ENCODE measurements at places on chromosomes 11 and 22. TPM values are rescaled to one million over a fixed set of nuclear protein-coding genes. Genes with fewer than 3 reads are reported as not detected.

DNA sequence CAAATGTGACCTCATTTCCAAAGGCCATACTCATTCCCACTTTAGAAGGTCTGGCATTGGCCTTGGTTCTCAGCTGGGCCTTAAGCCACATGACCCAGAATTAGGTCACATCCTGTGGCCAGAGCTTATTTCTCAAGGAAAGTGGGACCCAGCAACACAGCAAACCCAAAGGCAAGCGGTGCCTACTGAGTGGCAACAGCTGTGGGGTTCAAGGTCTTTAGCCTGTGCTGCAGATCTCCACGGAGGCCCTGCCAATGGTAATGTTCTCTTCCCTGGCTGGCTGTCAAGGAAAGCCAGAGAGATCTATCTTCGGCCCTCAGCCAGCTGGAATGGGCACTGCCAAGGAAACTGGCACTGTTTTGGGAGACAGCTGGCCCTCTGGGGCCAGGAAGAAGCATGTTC lies 41.5 kb upstream of the TP53I11 start:
- DNase-seq = no peak

C11orf52 gene
- 0.18 TPM for total RNA-seq

DNA sequence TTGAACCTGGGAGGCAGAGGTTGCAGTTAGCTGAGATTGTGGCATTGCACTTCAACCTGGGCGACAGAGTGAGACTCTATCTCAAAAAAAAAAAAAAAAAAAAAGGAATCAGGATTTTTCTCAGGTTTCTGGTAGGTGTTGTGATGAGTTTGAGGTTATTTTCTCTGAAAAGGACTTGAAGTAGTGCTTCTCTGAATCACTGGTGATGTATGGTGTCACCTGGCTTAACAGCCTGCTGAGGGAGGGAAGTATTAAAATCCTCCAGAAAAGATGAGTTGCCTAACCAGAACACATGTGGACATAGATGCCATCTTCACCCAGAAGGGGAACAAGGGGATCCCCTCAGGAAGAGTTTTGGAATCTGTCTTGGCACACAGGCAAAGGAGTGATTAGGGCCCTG lies 20.1 kb downstream of the SMARCB1 start:
- no peak for DNase-seq

SLC37A2 gene
- total RNA-seq = 6.9 TPM

POU2AF3 gene
- total RNA-seq = not detected

DNA sequence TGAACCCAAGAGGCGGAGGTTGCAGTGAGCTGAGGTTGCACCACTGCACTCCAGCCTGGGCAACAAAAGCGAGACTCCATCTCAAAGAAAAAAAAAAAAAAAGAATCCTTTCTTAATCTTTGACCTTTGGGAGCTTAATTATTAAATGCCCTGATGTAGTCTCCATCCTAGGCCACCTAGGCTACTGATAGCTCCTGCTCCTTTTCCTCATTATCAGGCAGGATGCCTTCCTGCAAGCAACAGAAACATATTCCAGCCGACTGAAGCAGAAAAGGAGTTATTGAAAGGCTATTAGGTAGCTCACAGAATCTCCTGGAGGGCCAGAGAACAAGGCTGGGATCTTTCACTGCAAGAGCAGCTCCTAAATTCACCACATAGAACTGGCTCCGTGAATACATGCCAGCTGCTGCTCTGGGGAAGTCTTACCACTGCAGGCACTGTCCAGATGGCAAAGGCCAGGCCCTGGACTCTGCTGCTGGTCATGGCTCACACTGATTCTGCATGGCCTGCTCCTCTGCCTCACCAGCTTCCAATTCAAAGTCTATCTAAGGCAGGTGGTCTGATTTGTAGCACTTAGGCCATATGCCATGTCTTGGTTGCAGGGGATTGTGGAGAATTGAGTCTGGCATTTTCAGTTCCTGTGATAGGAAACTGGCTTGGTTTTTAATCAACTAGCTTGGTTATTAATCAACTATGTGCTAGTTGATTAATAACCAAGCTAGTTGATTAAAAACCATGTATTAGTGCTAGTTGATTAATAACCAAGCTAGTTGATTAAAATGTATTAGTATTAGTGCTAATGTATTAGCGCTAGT lies 26.0 kb upstream of the POLD3 start:
- no peak for DNase-seq

DNA sequence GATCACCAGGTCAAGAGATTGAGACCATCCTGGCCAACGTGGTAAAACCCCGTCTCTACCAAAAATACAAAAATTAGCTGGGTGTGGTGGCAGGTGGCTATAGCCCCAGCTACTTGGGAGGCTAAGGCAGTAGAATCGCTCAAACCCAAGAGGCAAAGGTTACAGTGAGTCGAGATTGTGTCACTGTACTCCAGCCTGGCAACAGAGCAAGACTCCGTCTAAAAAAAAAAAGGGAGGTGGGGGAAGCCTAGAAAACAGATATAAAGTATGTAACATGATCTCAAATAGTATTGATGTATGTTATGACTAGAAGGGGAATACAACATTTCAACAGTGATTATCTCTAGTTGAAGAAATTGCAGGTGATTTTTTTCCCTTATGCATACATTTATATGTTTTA lies 61.4 kb downstream of the SLC1A2 start:
- DNase-seq = no peak

GRCh38 chr11:11169715-11170351 lies 183.2 kb downstream of the CSNK2A3 start:
- DNase-seq = no peak

- no peak for DNase-seq
Observed at GRCh38 chr11:108601150-108601549, 7.6 kb upstream of the EXPH5 start.

- DNase-seq = no peak
Observed at GRCh38 chr11:102283116-102283485, 34.2 kb upstream of the BIRC3 start.

GRCh38 chr11:34327804-34328631 lies 29.8 kb downstream of the ABTB2 start:
- no peak for DNase-seq

CD3D gene
- total RNA-seq = not detected

OR51B4 gene
- not detected for total RNA-seq

RAG2 gene
- not detected for total RNA-seq

TMEM191B gene
- total RNA-seq = 0.76 TPM

GRCh38 chr11:134207538-134208239 lies 16.1 kb downstream of the NCAPD3 start:
- DNase-seq = no peak

DNA sequence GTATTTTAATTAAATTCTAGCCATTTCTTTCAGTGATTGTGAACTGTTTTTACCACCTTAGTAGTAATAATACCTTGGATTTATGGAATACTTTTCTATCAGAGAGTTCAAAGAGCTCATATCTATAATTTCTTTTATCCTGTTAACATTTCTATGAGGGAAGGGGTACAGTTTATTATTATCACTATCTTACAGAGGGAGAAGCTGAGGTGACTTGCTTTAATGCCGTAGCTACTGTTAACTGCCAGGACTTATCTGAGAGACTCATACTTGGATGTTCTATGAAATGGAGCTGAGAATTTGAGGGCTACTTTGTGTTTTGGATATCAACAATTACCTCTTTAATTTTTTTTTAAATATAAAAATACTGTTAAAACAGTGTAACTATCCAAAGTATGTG lies 3.3 kb downstream of the REXO2 start:
- no peak for DNase-seq

DNA sequence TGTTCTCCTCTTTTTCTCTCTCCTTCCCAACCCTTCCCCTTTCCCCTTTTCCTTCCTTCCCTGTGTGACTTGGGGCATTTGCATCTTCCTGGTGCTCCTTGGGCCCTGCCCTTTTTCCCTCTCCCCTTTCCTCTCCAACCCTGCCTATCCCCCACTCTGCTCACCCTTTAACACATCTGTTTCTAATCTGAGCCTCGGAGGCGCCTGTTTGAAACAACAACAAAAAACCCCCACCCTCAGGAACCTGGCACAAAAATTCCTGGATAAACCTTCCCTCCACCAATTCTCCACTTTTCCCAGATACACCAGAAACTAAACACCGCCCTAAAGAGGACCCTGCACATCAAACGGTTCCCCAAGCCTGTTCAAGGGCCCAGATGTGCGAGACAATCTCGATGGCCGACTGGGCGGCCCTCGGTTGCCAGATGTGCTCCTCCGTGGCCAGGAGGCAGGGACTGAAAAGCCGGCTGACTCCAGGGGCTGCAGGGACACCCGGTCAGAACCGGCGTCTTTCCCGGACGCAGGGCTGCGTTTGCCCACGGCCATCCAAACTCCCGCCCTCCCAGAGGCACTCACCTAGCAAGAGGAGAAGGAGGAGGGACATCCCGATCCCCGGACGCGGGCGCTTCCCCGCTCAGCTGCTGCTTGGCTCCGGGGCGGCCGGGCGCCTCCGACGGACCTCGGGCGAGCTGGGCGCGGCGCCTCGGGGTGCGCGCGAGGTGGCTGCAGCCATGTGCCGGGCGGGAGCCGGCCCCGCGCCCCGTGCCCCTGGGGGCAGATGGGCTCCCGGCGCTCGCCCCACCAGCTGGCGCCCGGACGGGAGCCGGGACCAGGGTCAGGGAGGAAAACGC lies 486 bp downstream of the CLMP start:
- DNase-seq = no peak

DNA sequence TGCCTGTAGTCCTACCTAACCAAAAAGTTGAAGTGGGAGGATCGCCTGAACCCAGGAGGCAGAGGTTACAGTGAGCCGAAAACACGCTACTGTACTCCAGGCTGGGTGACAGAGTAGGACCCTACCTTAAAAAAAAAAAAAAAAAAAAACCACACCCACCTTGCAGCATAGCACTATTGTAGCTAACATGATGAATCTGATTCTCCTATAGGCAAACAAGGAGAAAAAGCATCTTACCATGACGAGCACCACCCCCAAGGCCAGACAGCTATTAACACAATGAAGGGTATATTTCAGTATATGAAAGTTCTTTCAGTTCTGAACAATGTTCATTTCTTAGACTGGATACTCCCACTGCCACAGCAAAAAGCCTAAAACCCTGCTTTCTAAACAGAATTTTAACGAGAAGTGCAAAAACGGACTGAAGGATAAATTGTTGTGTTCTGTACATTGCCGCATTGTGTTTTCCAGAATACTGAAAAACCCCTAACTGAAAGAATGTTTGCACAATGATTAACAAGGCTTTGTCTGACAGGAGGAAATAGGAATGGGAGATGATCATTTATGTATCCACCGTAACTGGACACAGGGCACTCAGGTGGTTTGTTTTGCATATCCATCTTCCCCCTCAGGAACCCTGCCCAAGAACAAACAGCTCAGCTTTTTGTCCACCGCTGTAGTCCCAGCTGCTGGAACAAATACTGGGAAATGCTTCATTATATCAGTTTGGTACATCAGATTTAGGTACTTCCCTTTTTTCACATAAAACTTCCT lies 8.9 kb downstream of the PISD start:
- no peak for DNase-seq

SLC17A6 gene
- total RNA-seq = not detected

KRTAP5-7 gene
- total RNA-seq = not detected

GRCh38 chr11:126544108-126545056 lies 188.9 kb downstream of the ST3GAL4 start:
- no peak for DNase-seq

Data from glomerular endothelial cell (primary cell).